ENCODE measurements at places on chromosomes 16 and 17.
A peak's percentile ranks its signal among the peaks of the same experiment; 100 is the strongest.

- no peak for DNase-seq
Observed at GRCh38 chr16:79303959-79304387, 296.6 kb downstream of the MAF start.

GRCh38 chr17:76543826-76544545 lies 4.1 kb downstream of the PRCD start:
- no peak for DNase-seq

DNA sequence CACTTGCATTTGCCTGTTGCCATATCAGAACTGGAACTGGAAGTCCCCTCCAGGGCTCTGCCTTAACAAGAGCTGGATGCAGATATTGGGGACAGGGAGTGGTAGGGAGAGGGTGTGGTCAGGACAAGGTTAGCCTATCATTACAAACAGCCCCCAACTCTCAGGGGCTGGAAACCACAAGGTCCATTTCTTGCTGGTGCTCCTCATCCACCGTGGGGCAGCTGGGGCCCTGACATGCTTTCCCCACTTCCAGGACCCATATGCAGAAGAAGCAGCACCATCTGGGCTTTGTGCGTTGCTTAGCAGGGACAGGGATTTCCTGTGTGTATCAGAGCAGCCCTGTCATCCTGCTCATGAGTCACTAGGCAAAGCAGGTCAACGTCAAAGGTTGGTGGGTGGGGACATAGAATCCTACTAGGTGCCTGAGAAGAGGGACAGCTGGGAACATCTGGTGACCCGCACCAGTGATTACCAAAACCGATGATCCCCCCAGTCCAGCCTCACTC lies 26.9 kb downstream of the RGS9 start:
- peak; percentile 26 for DNase-seq

- DNase-seq: no peak
Observed at GRCh38 chr17:41382394-41382793, 288 bp upstream of the KRT34 start.

DNA sequence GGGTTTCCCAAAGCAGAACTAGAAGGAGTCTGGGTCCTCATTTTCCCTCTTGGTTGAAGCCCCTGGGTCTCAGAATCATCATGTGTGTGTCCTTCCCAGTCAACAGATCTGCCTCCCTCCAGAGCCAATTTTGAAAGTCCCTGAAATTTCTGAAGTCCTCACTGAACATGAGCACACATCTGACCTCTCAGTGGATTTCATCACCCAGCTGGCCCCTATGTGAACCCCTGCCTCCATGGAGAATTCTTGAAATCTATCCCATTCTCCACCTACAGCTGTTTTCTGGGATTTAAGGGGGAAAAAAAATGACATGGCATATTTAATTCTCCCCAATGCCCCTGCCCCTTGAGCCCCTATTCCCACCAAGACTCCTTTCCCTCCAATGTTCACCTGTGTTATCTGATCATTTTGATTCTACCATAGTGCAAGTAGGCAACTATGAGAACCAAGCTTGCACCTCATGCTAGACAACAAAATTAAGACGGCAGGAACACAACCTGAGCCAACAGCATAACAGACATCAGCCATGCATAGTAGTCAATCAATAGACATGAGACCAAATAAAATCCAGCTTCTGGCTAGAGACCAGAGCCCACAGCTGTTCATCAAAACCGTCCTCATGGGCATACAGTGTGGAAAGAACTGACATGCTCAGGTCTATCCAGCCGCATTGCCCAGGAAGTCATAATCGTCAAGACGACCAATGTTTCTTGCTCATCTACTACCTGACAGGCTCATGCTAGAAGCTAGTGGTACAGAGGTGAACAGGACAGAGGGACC lies 14.9 kb downstream of the SOX9 start:
- DNase-seq: no peak

- no peak for DNase-seq
Observed at GRCh38 chr16:68898026-68898425, 54.7 kb downstream of the TANGO6 start.

DNA sequence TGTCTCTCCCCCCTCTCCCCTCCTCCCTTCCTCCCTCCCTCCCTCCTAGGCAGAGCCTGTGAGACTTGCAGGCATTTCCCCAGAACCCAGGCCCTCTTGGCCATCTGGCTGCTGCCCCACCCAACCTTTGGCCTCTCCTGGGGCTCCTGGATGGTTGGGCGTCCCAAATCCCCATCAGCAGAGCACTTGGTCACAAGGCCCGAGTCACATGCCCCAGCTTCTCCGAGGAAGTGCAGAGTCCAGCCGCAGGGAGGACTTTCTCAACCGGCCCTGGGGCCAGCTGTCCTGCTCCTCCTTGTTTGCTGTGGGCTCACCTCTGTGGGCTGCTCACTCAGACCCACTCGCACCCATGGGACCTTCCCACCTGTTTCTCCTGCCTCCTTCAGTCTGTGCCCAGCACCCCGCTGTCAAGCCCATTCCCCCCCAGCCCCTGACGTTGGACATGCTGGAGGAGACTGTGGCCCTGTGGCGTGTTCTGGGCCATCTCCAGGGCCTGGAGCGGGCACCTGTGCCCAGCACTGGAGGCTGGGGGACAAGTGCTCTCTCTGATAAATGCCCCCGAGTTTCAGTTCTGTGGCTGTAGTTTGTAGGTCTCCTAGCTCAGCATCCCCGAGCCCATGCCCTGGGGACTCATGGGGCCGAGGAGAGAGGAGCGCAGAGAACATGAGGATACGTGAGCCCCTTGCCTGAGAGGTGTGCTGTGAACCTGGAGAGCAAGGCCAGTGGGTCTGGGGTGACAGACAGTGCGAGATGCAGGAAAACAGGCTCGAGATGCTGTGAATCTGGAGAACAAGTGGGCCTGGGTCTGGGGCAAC lies 42.3 kb upstream of the ZNF750 start:
- DNase-seq: no peak

DNA sequence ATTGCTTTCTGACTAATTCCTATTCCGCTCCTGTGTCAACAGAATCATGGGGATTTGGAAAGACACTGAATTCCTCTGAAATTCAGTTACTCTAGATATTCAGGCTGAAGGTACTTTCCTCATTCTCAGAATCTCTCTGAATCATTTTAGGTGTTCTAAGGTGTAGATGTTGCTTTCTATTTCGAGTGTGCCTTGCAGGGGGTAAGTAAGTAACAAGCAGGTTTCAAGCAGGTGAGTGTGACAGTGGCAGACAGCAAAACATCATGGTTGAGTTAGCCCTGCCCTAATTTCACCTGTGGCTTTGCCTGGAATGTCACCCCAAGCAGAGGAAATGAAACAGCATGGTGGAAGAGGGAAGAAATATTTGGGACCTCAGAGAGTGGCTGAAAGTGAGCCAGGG lies 75.1 kb downstream of the SHISA9 start:
- no peak for DNase-seq

DNA sequence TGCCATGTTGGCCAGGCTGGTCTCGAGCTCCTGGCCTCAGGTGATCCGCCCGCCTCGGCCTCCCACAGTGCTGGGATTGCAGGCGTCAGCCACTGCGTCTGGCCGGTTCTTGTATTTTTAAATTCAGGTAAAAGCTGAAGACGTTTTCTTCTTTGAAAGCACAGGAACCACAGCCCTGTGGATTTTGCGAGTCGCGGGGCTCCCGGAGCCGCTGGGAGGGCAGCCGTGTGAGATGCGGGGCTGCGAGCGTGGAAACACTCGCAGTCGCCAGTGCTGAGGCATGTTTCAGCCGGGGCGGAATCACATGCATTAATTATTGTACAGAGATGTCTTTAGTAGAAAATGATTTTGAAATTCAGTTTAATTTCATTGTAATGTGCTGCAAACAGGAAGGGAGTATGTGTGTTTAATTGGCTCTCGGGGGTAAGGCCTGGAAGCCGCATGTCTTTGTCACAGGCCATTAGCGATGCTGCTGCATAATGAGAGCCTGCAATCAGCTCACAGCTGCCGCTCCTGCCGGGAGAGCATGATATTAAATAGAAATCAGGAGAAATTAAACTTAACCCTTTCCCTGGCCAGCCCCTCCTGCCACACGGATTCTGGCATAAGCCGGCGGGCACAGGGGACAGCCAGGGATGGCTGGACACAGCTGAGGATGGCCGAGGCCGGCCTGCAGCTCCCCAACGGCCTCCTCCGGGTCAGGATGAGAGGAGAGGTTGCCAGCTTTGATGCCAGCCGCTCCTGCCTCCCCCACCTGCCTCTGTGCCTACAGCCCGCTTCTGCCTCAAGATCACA lies 35.4 kb upstream of the CDH15 start:
- no peak for DNase-seq

GRCh38 chr16:901715-902601 lies 68.8 kb downstream of the LMF1 start:
- DNase-seq: no peak

DNA sequence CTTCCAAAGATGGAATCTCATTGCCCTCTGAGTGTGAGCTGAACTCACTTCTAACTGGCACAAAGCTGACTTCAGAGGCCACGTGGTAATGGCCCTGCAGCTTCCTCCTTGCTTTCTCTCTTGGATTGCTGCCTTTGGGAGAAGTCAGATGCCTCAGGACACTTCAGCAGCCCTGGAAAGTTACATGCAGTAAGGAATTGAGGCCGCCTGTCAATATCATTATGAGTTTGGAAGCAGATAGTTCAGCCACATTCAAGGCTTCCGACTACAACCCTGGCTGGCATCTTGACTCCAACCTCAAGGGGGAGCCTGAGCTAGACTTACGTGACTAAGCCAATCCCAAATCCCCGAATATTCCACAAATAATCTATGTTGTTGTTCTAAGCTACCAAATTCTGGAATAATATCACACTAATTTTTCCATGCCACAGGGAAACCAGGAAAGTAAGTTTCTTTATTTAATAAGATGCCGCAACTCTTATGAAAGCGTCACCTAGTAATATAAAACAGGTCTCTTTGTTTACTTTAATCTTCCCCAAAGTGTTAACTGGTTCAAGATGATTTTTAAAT lies 13.6 kb downstream of the CEP20 start:
- no peak for DNase-seq

DNA sequence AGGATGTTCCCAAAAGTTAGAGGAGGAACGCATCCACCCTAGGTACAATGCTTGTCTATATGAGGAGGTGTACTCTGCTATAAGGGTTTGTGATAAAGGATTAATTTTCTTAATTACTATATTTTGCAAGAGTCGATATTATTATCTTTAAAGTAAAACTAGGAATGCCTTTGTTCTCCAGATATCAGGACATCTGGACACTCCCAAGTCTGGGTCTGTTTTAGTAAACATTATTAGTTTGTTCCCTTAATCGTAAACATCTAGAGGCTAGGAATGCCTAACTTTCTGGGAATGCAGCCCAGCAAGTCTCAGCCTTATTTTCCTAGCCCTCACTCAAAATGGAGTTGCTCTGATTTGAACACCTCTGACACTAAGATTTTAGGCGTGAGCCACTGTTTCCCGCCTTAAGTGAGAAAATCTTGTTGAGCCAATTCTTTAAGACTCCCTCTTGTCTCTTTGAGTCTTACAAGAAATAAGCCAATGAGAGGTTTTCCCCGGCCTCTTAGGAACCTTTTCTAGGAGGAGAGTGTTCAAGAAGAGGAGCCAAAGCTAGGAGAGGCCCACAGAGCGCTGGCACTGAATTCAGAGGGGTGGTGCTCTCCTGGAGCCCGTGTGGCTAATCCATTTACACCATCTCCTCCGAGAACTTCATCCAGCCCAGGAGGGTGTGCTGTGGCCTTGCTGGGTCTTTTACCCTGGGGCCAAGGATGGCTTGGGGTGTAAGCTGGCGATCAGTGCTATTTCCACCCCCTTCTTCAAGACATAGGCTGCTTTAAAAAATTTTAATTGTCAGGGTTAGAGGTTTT lies 40.9 kb downstream of the SMARCE1 start:
- no peak for DNase-seq

DNA sequence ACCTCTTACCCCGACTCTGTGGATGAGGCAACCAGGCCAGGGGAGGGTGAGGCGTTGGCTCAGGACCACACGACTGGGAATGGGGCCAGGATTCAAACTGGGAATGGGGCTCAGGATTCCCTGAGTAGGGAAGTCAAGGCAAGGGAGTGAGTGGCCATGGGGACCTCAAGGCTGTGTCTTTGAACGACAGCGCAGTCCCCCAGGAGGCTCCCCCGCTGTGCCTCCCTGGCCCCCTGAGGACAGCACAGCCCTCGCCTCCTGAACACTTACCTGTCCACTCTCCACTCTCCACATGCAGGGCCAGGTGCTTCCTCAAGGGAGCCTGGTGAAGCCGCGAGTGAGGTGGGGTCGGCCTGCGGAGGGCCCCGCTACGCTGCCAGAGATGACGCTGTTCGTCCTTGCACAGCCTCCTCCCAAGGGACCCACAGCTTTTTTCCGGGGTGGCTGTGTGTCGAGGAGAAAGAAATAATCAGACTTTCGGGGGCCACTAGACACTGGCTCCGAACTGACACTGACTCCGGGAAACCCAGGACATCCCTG lies 6.9 kb downstream of the ZNF469 start:
- no peak for DNase-seq

DNA sequence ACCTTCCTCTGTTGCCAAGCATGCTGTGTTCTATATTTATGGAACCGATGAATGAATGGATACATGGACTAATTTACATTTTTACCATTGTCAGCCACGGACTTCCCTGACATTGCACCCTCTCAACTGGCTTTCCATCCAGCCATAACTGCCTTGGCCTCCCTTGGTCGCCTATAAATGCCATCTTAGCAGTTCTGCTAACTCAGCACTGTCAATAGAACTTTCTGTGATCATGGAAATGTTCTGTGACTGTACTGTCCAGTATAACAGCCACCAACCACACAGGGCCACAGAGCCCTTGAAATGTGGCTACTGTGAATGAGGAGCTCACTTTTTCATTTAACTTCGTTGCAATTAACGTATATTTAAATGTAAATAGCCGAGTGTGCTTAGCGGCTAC lies 8.7 kb upstream of the BCO1 start:
- DNase-seq: no peak

DNA sequence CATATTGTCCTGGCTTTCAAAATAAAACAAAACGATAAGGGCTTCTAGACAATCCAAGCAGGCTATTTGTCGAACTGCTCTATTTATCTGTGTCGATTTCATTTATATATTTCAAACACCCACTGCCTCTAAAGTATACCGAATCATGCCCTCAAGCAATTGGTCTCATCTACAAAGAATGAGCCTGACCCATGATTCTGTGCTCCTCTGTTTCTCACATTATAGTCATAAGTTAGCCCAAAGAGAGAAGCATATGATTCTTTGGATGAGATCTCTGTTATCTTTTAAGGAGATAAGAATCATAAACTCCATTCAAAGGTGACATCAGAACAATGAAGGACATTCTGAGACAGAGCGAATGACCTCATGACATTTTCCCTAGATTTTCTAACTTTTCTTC lies 191.1 kb downstream of the MAP2K6 start:
- no peak for DNase-seq

GRCh38 chr16:85461022-85461813 lies 151.9 kb upstream of the GSE1 start:
- DNase-seq: no peak

DNA sequence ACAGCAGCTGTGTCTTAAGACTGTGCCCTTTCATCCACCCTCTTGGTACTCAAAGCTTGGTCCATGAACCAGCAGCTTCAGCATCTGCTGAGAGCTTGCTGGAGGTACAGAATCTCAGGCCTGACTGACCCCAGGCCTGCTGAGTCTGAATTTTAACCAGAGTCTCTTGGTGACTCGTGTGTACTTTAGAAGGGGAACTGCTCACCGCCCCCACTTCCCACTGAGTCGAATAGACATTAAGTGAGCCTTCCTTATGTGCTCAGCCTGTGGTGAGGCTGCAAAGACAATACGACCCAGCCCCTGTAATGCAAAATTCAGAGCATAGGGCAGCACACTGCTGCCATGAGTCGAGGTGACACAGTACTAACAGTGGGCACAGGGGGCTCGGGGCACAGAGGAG lies 662.8 kb downstream of the WWOX start:
- no peak for DNase-seq

- no peak for DNase-seq
Observed at GRCh38 chr16:11316331-11317015, 28.8 kb upstream of the RMI2 start.

Data from activated effector memory CD4-positive, alpha-beta T cell treated with Interleukin-2 at 50 U/mL for 16 hours (primary cell).